ENCODE measurements at places on chromosomes 11 and 22.

DNA sequence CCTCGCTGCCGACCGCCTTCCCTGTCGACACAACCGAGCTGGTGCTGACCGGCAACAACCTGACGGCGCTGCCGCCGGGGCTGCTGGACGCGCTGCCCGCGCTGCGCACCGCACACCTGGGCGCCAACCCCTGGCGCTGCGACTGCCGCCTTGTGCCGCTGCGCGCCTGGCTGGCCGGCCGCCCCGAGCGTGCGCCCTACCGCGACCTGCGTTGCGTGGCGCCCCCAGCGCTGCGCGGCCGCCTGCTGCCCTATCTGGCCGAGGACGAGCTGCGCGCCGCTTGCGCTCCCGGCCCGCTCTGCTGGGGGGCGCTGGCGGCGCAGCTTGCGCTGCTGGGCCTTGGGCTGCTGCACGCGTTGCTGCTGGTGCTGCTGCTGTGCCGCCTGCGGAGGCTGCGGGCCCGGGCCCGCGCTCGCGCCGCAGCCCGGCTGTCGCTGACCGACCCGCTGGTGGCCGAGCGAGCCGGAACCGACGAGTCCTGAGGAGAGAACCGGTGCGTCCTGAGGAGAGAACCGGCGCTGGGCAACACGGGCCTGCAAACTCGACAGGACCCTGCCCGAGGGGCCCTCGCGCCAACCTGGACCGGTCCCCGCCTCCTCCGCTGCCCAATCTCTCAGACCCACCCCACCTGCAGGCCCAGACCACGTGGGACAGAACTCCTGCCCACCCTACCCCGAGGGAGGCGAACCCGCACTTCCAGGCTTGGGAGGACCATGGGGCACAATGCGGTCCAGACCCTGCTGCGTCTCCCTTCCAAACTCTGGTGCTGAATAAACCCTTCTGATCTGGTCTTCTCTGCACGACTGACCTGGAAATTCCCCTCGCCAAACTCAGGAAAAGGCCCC lies 866 bp downstream of the GP1BB start:
- ATAC-seq = no peak

DNA sequence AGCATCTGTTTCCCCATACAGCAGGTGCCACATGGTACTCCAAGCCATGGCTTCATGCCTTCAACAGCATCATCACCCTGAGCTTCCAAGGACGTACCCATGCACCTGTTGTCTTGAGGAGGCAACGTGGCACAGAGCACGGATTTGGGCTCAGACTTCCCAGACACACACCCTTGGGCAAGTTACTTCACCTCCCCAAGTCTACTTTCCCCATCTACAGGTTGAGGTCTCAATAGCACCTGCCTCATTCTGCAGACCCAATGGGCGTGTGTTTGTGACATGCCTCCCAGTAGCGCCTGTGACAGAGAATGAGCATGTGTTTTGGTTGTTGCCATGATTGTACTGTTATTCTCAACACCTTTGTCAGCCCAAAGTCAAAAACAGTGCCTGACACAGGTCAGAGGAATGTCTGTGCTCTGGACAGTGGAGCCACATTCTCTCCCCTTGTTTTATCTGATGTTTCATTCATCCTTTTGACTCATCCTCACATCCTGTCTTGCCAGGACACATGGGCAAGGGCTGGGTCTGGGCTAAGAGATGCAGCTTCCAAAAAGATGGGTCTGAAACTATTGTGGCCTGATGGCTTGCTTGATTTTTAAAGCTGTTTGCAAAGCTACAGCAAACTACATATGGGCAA lies 53.4 kb upstream of the CCND1 start:
- ATAC-seq = no peak

- no peak for ATAC-seq
Observed at GRCh38 chr11:119873761-119874421, 144.9 kb upstream of the NECTIN1 start.

DNA sequence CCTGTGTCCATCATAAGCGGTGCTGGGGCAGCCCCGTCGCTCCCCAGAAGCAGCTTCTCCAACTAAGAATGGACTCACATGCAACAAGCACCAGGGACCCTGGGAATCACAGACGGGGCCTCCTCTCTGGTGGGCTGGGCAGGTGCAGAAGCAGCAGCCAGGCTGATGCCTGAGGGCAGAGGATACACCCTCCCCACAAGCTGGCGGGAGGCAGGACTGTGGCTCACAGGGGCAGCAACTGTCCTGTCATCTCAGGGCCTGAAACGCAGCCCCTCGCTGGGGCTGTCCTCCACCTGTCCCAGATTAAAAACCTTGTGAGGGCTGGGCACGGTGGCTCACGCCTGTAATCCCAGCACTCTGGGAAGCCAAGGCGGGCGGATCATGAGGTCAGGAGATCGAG lies 3.1 kb upstream of the SBF1 start:
- ATAC-seq = no peak

- ATAC-seq = no peak
Observed at GRCh38 chr11:78300108-78300839, 111.6 kb downstream of the USP35 start.

GRCh38 chr11:28900427-28900826 lies 792.2 kb downstream of the METTL15 start:
- no peak for ATAC-seq

GRCh38 chr11:61477727-61478148 lies 30.8 kb upstream of the LRRC10B start:
- peak; percentile 27 for ATAC-seq

Data from motor neuron (in vitro differentiated cells).